Activated CD8-positive, alpha-beta memory T cell treated with anti-CD3 and anti-CD28 coated beads for 1 hour (primary cell): ENCODE measurements at places on chromosomes 5 and 9.

GRCh38 chr9:97768746-97769145 is 71.6 kb upstream of the XPA start:
- no peak for DNase-seq

DNA sequence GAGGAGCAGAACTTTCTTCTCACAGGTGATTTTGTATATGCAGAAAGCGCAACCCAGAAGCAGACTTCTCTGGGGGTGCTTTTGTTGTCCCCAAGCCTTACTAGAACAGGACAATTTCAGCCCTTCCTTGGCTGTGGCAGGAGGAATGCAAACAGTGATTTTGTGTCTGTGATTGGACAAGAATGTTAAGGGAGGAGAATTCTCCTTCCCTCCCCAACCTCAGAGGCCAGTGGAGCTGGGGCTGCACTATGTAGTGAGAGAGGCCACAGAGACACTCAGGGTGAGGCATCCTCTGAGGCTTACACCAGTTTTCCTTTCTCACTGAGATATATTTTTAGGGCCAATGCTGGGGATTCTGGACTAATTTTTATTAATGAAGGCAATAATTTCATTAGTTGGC is 58.8 kb downstream of the ZNF366 start:
- DNase-seq = no peak

- DNase-seq = no peak
These were observed 33.8 kb downstream of the CAPSL start for GRCh38 chr5:35904443-35905132.

GRCh38 chr5:17425385-17426070 is 72.5 kb upstream of the TAF11L2 start:
- DNase-seq = no peak

- no peak for DNase-seq
These were observed 146.9 kb upstream of the TLX3 start for GRCh38 chr5:171162165-171162564.

GRCh38 chr5:61055434-61056006 is 106.7 kb downstream of the SMIM15 start:
- no peak for DNase-seq

DNA sequence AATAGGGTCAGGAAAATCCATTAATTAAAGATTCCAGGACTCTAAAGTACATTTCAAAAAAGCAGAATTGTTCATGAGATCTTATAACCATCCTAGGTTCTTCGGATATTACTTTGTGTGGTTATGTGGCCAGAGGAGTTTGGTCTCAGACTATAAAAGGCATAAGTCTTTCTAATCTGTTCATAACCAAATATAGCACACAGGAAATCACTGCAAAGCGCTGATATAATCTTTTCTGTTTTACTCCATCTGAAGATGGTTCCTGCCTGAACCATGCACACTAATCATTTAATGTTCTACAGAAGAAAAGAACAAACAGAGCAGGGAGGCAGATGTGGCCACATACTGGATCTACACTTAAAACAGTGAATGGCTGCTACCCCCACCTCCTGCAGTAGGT is 182.8 kb downstream of the SEMA5A start:
- DNase-seq = no peak
